Hindlimb muscle (tissue), 1 donor: ENCODE measurements at places on chromosomes 6 and 20. TPM values are rescaled to one million over a fixed set of nuclear protein-coding genes. Genes with fewer than 3 reads are reported as not detected.

DNA sequence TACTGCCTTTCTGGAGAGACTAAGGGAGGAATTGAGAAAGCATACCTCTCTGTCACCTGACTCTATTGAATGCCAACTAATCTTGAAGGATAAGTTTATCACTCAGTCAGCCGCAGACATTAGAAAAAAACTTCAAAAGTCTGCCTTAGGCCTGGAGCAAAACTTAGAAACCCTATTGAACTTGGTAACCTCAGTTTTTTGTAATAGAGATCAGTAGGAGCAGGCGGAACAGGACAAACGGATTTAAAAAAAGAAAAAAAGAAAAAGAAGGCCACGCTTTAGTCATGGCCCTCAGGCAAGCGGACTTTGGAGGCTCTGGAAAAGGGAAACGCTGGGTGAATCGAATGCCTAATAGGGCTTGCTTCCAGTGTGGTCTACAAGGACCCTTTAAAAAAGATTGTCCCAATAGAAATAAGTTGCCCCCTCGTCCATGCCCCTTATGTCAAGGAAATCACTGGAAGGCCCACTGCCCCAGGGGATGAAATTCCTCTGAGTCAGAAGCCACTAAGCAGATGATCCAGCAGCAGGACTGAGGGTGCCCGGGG lies 43.1 kb upstream of the RNF182 start:
- no peak for DNase-seq

DNA sequence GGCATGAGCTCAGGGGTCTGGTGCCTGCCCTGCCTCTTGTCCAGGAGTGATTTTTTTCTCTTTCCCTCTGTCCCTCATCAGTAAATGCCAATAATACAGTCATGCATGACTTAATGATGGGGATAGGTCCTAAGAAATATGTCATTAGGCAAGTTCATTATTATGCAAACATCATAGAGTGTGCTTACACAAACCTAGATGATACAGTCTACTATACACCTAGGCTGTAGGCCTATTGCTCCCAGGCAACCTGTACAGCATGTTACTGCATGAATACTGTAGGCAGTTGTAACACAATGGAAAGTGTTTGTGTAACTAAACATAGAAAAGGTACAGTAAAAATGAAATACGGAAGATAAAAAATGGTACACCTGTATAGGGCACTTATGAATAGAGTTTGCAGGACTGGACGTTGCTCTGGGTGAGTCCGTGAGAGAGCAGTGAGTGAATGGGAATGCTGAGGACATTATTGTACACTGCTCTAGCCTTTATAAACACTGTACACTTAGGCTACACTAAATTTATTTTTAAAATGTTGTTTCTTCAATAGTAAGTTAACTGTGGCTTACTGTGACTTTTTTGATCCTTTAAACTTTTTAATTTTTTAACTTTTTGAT lies 22.1 kb downstream of the PBOV1 start:
- DNase-seq = no peak

The CDH26 gene
- polyA plus RNA-seq = 0.85 TPM

DNA sequence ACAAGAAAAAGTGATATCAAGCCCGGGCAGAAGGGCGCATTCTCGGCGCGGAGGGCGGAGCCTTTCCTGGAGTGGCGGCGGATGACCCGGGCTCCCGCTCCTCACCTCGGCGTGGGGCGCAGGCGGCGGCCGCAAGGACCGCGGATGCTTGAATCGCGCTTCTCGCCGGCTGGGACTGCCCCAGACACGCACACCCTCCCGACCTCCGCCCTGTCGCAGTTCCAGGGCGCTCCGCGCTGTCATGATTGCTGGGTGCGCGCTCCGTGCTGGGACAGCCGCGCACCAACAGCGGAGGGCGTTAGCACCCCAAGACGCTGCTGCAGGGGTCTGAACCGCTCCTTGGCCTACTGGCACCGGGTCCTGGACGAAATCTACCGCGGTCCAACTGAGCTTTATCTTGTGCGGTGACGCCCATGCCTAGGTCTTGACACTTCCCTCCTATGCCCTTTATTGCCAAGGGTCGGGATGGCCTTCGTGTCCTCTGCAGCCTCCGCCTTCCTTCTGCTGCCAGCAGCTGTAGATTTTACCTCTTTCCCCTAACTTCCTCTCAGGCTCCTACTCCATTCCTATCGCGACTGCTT lies 43.3 kb downstream of the IRAK1BP1 start:
- DNase-seq = no peak

- DNase-seq = peak; percentile 25
Measured at GRCh38 chr6:163837691-163838431, 423.3 kb downstream of the QKI start.

- DNase-seq = peak; percentile 56
Measured at GRCh38 chr6:47097092-47097945, 55.2 kb upstream of the ADGRF1 start.

DNA sequence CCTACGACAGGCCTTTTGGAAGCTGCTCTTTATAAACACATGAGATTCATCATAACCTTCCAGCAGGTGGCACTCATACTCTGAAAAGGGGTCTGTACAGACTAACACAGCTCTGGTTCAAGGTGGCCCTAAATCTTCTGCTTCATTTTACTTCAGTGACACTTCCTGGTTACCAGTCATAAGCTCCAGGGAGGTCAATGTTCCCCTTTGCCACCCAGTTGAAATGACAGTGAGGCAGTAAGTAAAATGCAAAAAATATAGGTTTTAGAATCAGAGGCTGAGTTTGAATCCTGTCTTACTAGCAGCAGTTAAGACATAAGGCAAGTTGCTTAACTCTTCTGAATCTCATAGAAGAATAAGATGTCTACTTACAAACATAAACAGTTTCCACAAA lies 132.8 kb downstream of the CDK19 start:
- peak; percentile 65 for DNase-seq

- peak; percentile 63 for DNase-seq
Measured at GRCh38 chr6:71012866-71013469, 56.1 kb upstream of the B3GAT2 start.

GRCh38 chr6:132198896-132199295 lies 202.4 kb downstream of the MOXD1 start:
- peak; percentile 53 for DNase-seq

- DNase-seq = no peak
Measured at GRCh38 chr6:135722679-135723078, 128.8 kb upstream of the PDE7B start.

The PI3 gene
- polyA plus RNA-seq = not detected

DNA sequence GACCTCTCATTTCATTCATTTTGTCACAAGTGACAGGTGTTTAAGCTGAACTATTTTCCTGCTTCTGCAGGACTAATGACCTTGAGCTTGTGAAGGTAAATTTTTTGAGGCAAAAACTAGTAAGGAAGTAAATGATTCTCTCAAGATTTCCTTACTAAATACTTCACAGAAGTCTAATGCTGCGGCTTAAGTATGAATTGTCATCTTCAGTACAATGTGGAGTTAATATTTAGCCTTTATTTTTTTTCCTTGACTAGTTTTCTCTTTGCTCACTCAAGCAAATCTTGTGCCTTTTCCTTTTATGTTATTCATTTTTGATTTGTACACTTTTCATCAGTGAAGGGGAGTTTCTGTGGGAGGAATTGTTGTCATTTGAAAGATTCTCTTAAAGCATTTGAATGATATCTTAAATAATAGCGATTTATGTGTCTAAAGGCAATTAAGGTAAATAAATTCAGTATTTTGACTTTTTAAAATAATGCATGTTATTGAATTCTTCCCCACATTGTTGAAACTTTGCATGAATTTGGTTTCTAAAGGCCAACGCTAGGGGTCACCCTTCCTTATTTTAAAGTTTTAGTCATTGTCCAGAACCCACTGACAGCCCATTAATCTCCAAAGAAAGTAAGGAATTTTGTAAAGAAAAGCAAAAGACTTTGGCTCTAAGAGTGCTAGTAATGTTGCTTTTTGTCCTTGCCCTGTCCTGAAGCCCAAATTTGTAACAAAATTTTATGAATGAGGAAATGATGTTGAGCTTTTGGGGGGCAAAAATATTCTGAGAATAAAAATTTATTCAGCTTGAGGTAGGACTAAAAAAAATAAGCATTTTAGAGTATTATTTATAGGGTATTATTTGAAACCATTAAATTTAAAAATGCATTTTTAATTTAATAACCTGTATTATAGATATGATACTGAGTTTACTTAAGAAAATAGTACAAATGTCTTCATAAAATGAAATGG lies 157.4 kb upstream of the LAMA2 start:
- DNase-seq = peak; percentile 21

GRCh38 chr20:51627586-51627985 lies 85.1 kb upstream of the NFATC2 start:
- DNase-seq = no peak

The SIRPB1 gene
- polyA plus RNA-seq = 0.71 TPM

The RSPO4 gene
- 0.28 TPM for polyA plus RNA-seq

- DNase-seq = no peak
Measured at GRCh38 chr20:23166563-23166962, 80.4 kb upstream of the CD93 start.

- peak; percentile 50 for DNase-seq
Measured at GRCh38 chr20:4022386-4023286, 7.3 kb upstream of the RNF24 start.

GRCh38 chr6:151025076-151025475 lies 159.6 kb downstream of the MTHFD1L start:
- no peak for DNase-seq

GRCh38 chr20:64254571-64255360 lies 782 bp upstream of the PCMTD2 start:
- DNase-seq = no peak

GRCh38 chr6:12009876-12010634 lies 2.1 kb upstream of the HIVEP1 start:
- no peak for DNase-seq

The FITM2 gene
- polyA plus RNA-seq = 7.2 TPM

GRCh38 chr6:130505808-130506598 lies 140.2 kb downstream of the TMEM200A start:
- peak; percentile 13 for DNase-seq

The SNAP25 gene
- polyA plus RNA-seq = 1.1 TPM

The BTNL2 gene
- polyA plus RNA-seq = 0.28 TPM

- no peak for DNase-seq
Measured at GRCh38 chr6:3910106-3910663, 61.0 kb downstream of the FAM50B start.

The TXLNB gene
- 128 TPM for polyA plus RNA-seq

GRCh38 chr6:9503111-9503761 lies 911.6 kb downstream of the TFAP2A start:
- no peak for DNase-seq

The SLPI gene
- polyA plus RNA-seq = not detected

- DNase-seq = no peak
Measured at GRCh38 chr20:35887393-35888064, 66.8 kb downstream of the SCAND1 start.

GRCh38 chr6:125798734-125799508 lies 8.2 kb downstream of the NCOA7 start:
- no peak for DNase-seq

The RNF8 gene
- polyA plus RNA-seq = 14.7 TPM

- no peak for DNase-seq
Measured at GRCh38 chr6:25366903-25367545, 87.8 kb downstream of the CARMIL1 start.

The RHAG gene
- 1.7 TPM for polyA plus RNA-seq

The HLA-DQB1 gene
- 9.4 TPM for polyA plus RNA-seq

DNA sequence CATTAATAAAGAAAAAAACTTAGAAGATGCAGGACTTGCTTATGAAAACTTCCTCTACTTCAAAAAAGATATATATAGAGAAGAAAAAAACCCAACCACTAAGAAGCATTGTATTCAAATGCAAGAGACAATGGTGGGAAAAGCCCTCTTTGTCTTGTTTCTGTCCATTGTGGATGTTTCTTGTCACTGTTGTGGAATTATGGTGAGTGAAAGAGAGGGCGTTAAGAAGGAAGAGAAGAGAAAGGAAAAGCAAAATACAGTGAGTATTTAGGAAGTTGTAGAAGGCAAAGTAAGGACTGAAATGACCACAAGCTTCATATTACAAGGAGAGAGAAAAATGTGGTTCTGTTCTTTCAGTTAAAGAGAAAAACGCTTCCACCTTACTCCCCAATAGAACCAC lies 14.1 kb upstream of the THBD start:
- no peak for DNase-seq

DNA sequence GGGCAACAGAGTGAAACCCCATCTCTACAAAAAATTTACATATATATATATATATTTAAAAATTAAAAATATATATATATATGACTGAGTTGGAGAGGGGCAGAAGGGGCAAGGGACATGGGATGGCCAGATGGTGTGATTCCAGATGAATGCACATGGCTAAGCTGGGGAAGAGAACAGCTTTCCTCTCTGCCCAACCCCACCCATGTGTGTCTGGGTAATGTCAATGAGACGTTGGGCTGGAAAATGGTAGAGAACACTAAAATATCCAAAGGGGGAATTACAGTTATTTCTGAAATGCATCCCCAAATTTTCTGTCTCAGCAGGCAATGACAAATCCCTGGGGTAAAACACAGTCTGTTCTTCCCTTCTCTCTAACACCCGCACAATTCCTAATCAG lies 31.2 kb upstream of the CCND3 start:
- DNase-seq = no peak

- no peak for DNase-seq
Measured at GRCh38 chr6:142987490-142987889, 42.5 kb upstream of the HIVEP2 start.

- no peak for DNase-seq
Measured at GRCh38 chr6:29097803-29098202, 1.5 kb upstream of the OR2J1 start.

GRCh38 chr6:33620856-33621710 lies at the start of gene ITPR3:
TSS of gene ITPR3 (plus strand) at chr6:33621322. CDS start at chr6:33621603, 281 bp downstream.
- no peak for DNase-seq
